ENCODE measurements at places on chromosomes 5 and 9. TPM values are rescaled to one million over a fixed set of nuclear protein-coding genes. Genes with fewer than 3 reads are reported as not detected.

LRRC70 gene
- 4.1 TPM for polyA plus RNA-seq

GRCh38 chr5:137507150-137507549 lies 8.0 kb upstream of the SPOCK1 start:
- DNase-seq: no peak

DNA sequence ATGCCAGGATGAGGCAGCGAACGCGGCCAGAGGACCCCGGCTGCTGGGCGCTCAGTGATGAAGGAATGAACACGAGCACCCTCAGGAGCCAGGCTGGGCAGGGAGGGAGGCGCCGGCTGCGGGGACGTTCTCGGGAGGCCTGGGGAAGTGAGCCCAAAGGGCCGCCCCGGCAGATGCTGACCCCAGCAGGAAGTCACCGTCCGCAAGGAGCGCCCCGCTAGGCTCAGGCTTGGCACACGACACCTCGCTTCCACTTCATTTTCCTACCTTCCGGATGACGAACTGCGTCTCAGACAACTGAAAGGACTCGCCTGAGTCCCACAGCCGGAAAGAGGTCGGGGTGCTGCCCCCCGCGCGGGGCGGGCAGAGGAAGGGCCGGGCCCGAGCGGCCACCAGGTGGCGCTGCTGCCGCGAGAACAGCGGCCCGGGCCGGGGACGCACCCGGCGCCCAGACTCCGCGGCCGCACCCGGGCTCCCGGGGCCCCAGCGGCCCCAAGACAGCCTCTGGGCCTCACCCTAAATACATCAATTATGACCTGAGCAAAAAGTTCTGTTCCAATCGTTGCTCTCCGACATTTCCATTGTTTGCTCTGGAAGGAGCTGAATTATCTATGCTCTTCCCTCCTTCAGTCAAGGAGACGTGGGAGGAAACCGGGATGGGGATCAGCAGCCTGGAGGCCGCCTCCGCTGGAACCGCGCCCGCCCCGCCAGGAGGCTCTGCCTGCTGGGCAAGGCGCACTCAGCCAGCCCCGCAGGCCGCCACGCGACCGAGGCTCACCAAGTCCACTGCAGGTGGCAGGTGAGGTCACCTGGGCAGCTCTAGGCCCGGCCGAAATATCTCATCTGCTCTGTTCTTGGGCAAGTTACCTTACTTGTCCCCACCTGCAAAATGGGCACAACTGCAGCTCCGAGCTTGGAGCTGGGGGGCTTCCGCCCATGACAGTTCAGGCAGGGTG lies 107.0 kb downstream of the ZNF354C start:
- peak; percentile 69 for DNase-seq

GRCh38 chr5:83498585-83498984 lies 27.0 kb downstream of the VCAN start:
- no peak for DNase-seq

- DNase-seq: no peak
Measured at GRCh38 chr9:32376285-32376684, 8.2 kb upstream of the ACO1 start.

GRCh38 chr5:78716206-78716605 lies 67.6 kb upstream of the LHFPL2 start:
- no peak for DNase-seq

DNA sequence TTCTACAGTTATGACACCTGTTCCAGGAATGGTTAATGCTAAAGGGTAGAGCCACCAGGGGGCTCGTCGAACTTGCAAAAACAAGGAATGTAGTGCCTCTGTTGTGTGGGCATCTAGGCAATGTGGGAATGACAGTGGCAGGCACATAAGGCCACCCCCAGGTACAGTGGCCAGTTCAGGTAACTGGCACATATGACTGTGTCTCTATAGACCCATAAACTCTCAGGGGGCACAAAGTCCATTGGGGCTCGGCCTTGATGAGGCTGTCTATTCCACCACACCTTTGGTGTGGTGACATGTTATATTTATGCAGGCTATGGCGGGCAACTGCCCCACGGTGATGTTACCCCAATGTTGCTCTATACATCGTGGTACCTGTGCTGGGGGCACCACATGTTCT lies 59.6 kb upstream of the FAM120A start:
- no peak for DNase-seq

CDX1 gene
- polyA plus RNA-seq: 0.28 TPM

- DNase-seq: peak; percentile 80
Measured at GRCh38 chr9:116566677-116567488, 120.2 kb upstream of the TRIM32 start.

GRCh38 chr9:99389087-99390033 lies 167.3 kb downstream of the SEC61B start:
- DNase-seq: no peak

DNA sequence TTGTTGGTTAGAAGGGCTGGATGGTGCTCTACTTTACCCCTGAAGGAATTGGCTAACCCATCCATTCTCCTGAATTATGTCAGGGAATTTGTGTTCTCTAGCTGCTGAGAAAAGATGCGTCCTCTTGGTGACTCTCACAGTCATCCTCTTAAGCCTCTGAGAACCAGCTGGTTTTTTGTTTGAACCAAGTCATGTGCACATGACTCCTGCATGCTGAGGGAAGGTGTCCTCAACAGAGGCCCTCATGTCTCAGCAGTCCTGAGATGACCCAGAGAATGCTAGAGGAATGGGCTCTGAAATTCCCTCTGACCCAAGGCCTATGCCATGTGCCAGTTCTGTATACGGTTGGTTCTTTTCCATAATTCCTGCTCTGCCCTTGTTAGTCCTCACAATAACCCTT lies 10.4 kb upstream of the C5orf63 start:
- no peak for DNase-seq

DNA sequence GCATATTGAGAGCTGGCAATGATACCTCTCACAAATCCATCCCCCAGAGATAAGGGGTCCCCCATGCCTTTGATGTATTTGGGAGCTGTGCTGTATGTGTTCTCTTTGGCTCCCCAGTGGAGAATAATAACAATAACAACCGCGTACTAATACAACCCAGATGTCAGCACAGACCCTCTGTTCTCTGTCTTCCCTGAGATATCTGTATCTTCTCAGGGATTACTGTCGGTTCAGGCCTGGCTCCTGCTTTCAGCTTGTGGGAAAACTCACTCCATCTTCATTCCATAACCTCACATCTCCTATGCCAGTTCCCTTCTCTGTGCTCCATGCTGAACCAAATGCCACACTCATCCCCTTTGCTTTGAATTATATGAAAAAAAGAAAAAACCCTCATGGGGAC lies 76.2 kb downstream of the TMC1 start:
- no peak for DNase-seq

SH3GL2 gene
- polyA plus RNA-seq: 0.93 TPM

GRCh38 chr5:172573986-172574870 lies 66.8 kb upstream of the NEURL1B start:
- DNase-seq: no peak

- DNase-seq: peak; percentile 96
Measured at GRCh38 chr9:82488313-82489200, 500.0 kb downstream of the SPATA31D1 start.

TERT gene
- polyA plus RNA-seq: not detected

All from lung (tissue), 17 donors.